GM12891 (cell line): ENCODE measurements at places on chromosomes 3 and 15.

- no peak for DNase-seq
Measured at GRCh38 chr3:4493941-4494894, 1.1 kb downstream of the ITPR1 start.

- DNase-seq, result no peak
Measured at GRCh38 chr15:47861111-47861903, 144.0 kb downstream of the SEMA6D start.

DNA sequence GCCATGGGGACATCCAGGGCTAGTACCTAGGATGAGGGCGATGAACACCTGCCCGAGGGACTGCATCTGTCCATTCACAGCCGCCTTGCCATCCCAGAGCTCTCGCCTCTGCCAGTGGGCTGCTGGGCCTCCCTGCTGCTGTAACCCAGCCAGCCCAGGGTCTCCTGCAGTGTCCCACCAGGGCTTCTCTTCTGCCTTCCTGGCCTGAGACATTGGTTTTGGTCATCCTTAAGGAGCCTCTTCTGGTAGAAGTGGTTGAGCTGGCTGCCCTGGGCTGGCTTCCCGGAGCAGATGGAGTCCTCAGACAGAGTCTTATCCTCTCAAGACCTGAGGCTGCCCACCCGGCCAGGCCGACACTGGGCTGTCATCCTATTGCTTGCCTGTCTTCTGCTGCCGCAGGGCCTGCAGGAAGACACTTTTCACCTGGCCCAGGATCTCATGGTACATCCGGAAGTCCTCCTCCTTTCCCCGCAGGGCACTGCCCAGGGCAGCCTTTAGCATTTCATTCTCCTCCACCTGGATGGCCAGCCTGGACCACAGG, 6.1 kb upstream of the HHATL start:
- DNase-seq, result no peak

- peak; percentile 52 for DNase-seq
Measured at GRCh38 chr3:185152410-185153170, at the start of gene C3orf70. C3orf70 (minus strand) TSS chr3:185153060; CDS start chr3:185152823, 237 bp downstream.

GRCh38 chr15:79101866-79102581, 11.4 kb upstream of the RASGRF1 start:
- no peak for DNase-seq

DNA sequence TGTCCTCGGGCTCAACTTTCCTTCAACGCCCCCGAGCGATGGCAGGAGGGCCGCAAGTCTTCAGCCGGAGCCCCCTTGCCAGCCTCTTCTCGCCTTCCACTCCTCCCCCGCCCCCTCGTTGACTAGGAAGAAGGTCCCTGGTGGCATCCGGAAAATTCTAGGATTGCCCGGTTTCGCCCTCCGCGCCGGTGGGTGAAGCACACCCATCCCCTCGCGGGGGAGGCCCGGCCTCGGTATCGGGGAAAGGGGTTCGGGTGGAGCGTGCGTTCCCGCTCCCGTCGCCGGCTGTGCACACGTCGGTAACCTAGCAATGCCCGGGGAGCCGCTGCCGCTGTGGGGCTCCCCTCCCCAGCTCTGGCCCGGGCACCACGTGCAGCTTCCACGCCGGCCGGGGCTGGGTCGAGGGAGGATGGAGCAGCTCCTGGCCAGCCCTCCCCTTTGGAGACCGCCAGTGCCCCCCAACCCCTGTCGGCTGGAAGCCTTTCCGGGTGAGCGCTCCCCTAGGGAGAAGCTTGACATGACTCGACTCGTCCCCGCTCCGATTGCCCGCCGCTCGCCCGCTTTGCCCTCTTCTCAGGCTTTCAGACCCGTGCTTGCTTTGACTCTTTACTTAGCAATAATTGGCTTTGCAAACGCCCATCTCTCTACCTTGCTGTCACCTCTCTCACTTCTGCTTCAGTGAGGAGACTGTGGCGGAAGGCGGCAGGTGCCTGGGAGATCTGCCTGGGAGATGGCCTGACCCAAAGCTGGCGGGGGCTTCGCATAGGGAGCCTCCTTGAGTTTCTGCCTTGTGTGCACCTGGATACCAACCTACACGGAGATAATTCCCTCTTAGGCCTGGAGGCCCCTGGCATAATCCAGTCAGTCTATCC, 1.3 kb downstream of the CACNA1D start:
- peak; percentile 37 for DNase-seq

DNA sequence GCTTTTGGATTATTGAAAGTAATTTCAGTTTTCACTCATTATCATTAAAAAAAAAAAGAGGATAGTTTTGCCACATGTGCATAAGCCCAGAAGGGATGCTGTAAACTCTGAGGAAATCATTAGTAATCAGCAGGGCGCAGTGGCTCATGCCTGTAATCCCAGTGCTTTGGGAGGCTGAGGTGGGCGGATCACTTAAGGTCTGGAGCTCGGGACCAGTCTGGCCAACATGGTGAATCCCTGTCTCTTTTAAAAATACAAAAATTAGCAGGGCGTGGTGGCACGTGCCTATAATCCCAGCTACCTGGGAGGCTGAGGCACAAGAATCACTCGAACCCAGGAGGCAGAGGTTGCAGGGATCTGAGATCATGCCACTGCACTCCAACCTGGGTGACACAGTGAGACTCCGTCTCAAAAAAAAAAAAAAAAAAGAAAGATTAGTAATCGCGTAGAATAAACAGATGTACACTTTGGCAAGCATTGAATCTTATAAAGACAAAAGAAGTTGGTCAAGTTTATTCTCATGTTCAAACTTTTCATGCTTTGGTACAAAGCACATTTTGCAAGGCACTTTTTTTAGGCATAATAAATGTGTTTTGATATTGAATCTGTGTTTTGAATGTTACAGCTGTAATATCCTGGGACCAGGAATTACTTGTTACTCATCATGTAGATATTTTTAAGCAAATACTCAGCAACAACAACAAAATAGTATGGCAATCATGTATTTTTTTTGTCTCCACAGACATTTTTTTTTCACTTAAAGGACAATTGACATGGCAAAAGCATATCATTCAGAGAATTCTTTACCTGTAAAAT, 93.2 kb upstream of the AGTR1 start:
- DNase-seq, result no peak

DNA sequence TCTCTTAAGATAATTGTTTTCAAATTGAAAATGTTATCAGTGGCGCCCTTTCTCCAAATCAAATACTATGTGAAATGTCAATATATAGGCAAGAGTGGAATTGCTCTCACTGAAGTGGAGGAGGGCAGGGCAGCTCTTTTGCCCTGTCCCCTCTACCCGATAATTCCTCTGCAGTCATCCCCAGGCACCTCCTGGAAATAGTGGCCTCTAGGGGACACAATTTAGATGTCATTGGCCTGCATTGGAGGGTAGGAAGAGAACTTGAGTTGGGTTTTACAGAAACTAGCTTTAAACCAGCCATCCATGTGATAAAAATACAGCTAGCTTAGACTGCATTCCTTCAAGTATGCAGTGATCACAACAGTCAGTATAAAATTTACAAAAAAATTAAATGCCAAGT, 288.9 kb downstream of the EDEM1 start:
- DNase-seq, result no peak

DNA sequence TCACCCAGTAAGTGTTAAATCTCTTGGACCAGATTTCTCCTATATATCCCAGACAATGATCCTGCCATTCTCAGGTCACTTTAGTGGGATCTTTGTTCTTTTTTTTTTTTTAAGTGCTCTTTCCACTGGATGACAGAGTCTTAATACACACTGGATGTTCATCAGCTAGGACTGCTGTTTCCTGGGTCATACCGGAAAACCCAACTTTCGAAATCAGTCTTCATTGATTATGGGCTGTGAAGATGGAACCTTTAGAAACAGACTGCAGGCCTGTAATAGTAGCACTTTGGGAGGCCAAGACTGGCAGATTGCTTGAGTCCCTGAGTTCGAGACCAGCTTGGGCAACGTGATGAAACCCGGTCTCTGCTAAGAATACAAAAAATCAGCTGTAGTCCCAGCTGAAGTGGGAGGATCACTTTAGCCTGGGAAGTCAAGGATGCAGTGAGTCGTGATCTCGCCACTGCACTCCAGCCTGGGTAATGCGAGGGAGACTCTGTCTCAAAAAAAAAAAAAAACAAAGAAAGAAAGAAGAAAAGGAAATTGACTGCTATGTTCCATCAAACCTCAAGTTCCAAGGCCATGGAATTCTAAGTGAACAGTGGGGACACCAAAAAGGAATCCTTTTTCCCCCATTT, 2.3 kb downstream of the EOGT start:
- DNase-seq, result no peak

DNA sequence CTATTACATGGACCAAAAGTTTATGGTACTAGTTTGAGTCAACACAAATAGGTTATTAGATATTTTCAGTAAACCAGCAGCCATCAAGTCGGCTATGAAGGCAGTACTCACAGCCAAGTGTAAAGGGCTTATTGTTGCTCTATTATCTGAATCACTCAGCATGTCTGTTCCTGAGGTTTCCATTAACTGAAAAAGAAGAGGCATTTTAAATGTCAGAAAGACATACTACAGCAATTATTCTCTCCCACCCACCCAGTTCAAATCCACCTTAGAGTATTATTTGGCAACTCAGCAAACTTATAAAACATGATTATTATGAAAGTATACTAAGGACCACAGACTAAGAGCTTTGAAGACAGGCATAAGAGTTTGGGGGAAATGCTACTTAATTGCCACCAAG, 93.1 kb downstream of the BTD start:
- no peak for DNase-seq

GRCh38 chr3:131903988-131904415, 130.8 kb downstream of the CPNE4 start:
- no peak for DNase-seq

DNA sequence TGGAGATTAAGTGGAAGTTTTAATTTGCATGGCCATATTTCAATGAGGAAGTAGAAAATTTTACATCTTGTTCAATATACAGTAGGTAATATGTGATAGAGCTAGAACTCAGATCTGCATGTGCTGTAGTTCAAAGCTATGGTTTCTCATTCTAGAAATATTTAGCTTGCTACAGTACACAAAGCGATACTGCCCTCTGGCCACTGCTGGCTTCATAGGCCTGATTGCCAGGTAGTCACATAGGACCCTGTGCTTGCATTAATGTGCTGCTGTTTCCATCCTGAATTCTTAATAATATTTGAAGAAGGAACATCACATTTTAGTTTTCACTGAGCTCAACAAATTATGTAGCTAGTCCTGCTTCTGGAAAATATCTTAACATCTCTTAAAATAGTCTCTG, 87.0 kb downstream of the PLSCR2 start:
- DNase-seq, result no peak

DNA sequence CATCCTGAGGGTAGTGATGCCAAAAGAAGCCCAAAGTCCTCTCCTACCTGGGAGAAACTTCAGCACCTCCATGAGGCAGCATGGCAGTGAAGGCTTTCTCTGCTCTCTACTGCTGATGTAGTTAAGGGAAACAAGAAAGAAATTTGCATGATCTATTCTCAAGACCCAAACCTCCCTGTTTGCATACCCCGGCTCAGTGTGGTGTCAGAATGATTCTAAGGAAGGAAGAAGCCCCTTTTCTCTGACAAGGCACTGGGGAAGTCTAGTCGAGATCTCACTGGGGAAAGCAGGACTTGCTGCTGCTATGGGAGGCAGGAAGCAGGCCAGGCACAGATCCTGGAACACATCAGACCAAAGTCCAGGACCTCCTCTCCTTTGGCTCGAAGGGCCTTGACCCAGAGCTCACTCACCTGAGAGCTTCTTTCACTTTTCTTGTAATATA, 89.4 kb upstream of the ICE2 start:
- DNase-seq, result no peak

- DNase-seq, result no peak
Measured at GRCh38 chr3:45841420-45841756, 531 bp downstream of the LZTFL1 start.

DNA sequence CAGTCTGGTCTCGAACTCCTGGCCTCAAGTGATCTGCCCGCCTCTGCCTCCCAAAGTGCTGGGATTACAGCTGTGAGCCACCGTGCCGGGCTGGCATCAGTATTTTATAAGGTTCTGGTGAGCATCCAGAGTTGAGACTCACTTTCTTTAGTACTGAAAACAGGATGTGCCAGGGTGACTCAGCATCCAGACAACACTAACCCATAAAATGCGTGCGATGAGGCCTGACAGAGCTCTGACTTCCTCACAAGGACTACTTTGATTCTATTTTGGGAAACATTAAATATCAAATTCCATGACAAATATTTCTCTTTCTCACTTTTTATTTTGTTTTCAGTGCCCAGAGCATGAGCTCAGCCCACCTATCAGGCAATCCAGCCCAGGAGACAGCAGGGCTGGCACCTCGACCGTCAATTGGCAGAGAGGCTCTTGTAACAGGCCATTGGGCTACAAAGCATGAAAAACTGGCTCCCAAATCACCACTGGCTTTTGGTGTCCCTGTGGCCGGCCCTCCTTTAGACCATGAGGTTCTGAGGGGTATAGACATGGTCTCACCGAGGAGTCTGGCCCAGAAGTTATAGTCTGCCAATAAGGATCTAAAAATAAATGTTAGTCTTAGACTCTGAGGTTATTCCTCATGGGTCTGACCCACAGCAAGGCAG, 75.0 kb downstream of the FEM1B start:
- no peak for DNase-seq

GRCh38 chr15:39786447-39787056, 3.9 kb upstream of the FSIP1 start:
- DNase-seq, result no peak

- no peak for DNase-seq
Measured at GRCh38 chr15:50500352-50500751, 46.1 kb downstream of the USP50 start.

GRCh38 chr15:56353119-56353518, 12.1 kb upstream of the TEX9 start:
- no peak for DNase-seq

DNA sequence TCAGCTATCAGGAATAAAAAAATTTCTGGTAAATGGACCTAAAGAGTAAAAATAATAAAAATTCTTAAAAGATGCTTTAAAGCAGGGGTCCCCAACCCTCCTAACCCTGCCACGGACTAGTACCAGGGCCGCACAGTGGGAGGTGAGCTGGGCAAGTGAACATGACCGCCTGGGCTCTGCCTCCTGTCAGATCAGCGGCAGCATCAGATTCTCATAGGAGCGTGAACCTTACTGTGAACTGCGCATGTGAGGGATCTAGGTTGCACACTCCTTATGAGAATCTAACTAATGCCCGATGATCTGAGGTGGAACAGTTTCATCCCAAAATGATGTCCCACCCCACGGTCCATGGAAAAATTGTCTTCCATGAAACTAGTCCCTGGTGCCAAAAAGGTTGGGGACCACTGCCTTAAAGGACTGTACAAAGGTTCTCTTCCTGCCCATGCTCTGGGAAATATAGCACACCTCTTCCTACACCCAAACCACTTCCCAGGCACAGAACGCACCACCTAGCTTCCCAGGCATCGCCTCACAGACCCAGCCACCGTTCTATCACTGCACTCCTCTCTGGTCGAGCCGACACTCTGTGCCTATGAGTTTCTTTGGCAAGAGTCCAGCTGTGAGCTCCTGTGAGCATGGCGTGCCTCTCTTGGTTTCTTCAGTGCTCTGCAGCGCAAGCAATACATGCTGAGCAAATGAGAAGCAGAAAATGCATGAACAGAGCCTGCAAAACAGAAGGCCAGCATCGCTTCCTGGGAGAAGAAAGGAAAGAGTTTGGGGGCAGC, 104.9 kb downstream of the OCA2 start:
- no peak for DNase-seq

DNA sequence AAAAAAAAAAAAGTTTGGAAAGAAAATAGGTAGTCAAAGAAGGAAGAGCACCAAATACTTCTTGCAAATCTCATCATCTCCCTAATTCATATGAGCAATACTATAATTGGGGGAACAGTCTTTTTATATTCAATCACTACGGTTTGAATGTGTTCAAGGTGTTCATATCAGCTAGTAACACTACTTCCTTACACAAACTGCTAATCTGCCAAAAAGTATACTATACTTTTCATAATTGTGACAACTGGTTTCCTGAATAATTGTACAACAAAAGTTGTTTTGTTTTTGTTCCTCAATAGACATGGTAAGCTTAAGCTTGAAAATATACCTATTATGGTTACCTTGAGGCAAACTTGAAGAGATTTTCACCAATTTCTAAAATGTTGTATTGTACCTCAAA, 12.1 kb downstream of the SETD2 start:
- DNase-seq, result no peak
